Activated CD4-positive, alpha-beta T cell treated with anti-CD3 and anti-CD28 coated beads, Interleukin-2, amount 10 ng/mL, durations not matched to agents 7 days and 5 days (primary cell): ENCODE measurements at places on chromosomes 1 and 21.

GRCh38 chr1:173445164-173445563 lies 32.0 kb upstream of the PRDX6 start:
- no peak for DNase-seq

GRCh38 chr21:40638466-40639251 lies 208.3 kb downstream of the DSCAM start:
- DNase-seq: no peak

DNA sequence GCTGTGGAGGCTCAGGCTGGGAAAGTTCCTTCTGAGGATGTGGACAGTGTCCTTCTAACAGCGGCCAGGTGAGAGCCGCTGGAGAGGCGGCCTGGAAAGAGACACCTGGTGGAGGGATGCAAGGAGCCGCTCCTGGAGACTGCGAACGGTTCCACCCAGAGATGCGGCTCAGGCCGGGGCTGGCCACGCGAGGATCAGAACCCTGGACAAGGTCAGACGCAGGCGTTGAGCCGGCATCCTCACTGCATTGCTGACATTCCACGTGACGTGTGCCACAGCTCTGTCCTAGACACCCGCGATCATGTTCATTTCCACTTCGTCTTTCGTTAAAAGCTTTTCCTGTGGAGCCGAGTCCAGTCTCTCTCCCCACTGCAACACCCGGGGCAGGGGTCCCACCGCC lies 28.8 kb downstream of the CFAP74 start:
- DNase-seq: no peak

DNA sequence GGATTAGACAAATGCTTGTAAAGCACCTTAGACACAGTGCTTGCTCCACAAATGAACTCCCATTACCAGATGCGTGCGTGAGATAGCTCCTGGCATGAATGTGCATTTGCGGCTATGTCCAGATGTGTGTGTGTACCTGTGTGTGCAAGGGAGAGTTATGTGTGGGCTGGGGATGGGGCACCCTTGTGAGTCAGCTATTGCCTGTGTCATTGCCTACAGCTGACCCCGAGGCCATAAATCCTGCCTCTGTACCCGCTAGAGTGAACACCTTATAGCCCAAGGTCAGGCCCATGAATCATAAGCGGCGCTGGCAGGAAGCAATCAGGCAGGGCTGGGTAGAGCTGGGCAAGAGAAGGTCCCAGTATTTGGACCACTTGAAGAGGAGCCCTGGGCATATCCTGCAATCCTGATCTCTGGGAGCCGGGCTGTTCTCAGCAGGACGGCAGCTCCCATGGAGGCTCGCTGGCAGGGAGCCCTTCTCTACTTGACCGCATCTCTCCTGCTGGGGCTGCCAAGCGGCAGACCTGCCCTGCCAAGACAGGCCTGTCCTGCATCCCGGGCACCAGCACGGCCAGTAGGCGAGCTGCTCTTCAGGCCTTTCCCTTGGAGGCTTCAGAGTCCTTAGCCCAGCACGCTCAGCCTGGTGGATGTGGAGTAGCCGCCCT lies 86.4 kb downstream of the TMEM53 start:
- DNase-seq: no peak

- DNase-seq: no peak
Measured at GRCh38 chr1:201418461-201418860, 3.1 kb downstream of the TNNI1 start.

- DNase-seq: no peak
Measured at GRCh38 chr1:169113613-169114119, 7.2 kb downstream of the ATP1B1 start.

DNA sequence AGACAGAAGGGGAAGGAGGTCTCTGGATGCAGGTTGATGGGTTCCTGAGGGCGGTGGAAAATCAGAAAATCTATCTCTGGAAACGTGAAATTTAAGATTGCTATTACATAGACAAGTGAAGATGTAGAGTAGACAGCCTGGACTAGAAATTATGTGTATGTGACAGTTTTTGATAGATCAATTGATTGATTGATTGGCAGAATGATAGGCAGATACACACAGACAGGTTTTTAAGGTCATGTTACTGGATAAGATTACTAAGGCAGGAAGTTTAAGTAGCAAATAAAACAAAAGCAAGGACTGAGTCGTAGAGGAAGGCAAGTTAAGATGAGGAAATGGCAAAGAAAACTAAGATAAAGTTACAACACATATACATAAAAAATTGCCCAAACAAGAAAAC lies 124.7 kb downstream of the RGS21 start:
- DNase-seq: no peak

DNA sequence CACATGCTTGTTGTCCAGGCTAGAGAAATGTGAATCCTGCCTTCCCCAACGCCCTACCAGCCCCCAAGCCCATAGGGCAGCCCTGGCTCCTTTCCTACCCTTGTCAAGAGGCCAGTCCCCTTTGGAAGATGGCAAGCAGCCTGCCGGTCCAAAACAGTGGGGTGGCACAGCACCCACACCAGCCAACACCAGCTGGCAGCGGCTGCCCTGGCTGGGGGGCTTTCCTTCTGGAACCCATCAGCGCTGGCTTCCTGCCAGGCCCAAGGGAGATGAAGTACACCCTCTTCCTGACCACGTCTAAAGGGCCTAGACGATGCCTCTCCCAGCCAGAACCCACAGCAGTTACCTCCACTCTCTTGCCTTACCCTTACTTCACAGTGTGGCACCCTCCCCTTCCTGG lies 24.2 kb downstream of the KCNN3 start:
- DNase-seq: no peak

DNA sequence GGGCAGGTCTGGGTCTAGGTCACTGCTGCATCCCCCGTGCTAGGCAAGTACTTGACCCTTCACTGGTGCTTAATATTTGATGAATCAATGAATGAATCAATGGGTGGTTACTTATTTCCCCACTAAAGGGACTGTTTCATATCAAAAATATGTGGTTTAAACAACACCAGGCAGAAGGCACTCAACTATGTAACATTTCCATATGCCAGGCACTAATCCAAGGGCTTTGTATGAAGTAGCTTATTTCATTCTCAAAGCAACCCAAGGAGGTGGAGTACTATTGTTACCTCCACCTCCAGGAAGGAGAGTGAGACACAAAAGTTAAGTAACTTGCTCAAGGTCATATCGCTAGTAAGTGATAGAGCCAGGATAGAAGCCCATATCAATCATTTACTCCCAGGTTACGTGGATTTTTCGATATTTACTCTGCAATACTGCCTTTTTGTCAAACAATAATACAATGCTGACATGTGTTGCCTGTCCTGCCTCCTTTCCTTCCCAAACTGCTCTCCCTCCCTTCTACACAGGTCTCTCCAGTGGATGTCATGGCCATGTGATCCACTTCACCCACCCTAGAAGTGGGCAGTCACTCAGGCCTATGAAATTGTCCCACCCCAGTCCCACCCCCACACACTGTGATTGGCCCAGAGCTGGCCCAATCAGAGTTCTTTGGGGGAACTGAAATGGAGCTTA lies 142.8 kb downstream of the ETS2 start:
- DNase-seq: no peak

- no peak for DNase-seq
Measured at GRCh38 chr1:76770979-76771378, 96.3 kb upstream of the ST6GALNAC5 start.
